Stimulated activated CD8-positive, alpha-beta memory T cell treated with anti-CD3 and anti-CD28 coated beads, Interleukin-7, amount 100 ng/mL, for 1 hour (primary cell): ENCODE measurements at places on chromosomes 13 and 19.

GRCh38 chr19:44847144-44848035 lies 1.3 kb downstream of the NECTIN2 start:
- DNase-seq = no peak

DNA sequence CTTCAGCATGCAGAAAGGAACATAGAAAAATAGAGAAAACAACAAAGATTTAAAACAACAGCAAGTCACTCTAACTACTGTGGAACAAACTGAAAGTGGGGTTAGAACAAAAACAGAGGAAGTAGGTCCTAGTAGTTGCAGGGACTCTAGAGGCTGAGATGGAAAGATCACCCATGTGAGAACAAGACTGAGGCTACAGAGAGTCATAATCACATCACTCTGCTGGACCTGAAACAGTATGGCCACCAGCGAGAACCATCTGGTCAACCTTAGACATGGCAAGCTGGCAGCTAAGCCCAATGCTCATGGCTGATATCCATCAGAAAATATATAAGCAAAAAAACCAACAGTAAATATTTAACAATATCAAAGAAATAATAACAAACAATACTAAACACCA lies 35.8 kb upstream of the ZNF724 start:
- DNase-seq = no peak

GRCh38 chr19:19591133-19591825 lies 27.2 kb downstream of the PBX4 start:
- no peak for DNase-seq

DNA sequence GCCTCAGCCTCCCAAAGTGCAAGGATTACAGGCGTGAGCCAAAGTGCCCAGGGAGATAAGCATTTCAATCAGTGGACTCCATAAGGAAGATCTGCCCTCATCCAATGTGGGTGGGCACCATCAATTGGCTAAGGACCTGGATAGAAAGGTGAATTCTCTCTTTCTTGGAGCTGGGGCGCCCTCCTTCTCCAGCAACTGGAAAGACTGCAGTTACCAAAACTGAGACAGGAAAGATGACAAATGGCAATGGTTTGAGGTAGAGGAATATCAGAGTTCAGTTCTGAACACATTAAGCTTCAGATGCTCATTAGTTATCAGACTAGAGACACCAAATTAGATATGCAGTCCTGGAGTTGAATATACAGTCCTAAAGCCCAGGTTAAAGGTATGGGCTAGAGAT lies 10.5 kb upstream of the ELF1 start:
- DNase-seq = no peak

DNA sequence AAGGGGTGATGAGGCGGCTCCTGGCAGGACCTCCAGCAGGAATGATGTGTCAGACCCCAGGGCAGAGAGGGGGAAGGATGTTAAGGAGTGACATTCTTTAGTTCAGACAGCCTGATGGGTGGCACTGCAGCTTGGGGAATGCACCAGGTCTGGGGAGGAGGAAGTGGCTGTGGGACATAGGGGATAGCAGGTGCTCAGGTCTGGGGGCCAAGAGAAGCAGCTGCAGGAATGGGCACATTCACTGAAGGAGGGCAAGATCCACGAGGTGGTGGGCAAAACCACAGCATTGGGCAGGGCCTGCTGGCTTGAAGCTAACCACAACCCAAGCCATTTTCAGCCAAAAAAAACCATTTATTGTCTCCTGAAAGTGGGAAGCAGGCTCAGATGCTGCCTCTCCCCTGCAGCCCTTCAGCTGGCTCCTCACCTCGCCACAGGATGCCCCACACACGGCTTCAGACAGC lies 26.5 kb downstream of the COMP start:
- DNase-seq = no peak

DNA sequence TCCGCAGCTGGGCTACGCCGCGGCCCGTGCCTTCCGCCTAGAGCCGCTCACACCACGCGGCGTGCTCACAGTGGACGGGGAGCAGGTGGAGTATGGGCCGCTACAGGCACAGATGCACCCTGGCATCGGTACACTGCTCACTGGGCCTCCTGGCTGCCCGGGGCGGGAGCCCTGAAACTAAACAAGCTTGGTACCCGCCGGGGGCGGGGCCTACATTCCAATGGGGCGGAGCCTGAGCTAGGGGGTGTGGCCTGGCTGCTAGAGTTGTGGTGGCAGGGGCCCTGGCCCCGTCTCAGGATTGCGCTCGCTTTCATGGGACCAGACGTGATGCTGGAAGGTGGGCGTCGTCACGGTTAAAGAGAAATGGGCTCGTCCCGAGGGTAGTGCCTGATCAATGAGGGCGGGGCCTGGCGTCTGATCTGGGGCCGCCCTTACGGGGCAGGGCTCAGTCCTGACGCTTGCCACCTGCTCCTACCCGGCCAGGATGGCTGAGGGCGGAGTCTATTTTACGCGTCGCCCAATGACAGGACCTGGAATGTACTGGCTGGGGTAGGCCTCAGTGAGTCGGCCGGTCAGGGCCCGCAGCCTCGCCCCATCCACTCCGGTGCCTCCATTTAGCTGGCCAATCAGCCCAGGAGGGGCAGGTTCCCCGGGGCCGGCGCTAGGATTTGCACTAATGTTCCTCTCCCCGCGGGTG lies 7.4 kb downstream of the DBP start:
- no peak for DNase-seq

- DNase-seq = no peak
These were observed 159.7 kb downstream of the OXGR1 start for GRCh38 chr13:96834626-96835025.

GRCh38 chr13:47146991-47147811 lies 250.3 kb upstream of the HTR2A start:
- no peak for DNase-seq

GRCh38 chr19:10643968-10644259 lies 10.2 kb upstream of the ILF3 start:
- DNase-seq = no peak

- no peak for DNase-seq
These were observed 75.4 kb downstream of the GADD45B start for GRCh38 chr19:2551172-2551863.

DNA sequence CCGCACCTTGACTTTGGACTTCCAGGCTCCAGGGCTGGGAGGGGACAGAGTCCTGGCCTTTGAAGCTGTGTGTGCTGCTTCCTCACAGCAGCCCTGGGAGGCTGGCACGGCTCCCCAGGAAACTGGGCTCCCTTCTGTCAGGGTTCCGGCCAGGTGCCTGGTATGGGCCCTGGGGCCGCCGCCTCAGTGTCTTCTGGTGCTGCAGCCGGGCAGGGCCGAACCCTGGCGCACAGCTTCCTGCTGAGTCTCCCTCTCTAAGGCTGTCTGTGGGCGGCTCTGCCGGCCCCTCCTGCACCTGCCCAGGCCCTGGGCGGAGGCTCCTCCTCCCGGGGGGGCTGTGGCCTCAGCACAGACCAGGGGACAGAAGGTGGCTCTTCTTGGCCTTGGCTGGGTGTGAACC lies 32.4 kb downstream of the GPX4 start:
- no peak for DNase-seq

GRCh38 chr13:101305981-101306411 lies 110.3 kb downstream of the NALCN start:
- no peak for DNase-seq

GRCh38 chr19:39831679-39832078 lies 2.3 kb downstream of the DYRK1B start:
- DNase-seq = no peak
